HCEC 1CT (cell line): ENCODE measurements at places on chromosomes 1 and 21.

DNA sequence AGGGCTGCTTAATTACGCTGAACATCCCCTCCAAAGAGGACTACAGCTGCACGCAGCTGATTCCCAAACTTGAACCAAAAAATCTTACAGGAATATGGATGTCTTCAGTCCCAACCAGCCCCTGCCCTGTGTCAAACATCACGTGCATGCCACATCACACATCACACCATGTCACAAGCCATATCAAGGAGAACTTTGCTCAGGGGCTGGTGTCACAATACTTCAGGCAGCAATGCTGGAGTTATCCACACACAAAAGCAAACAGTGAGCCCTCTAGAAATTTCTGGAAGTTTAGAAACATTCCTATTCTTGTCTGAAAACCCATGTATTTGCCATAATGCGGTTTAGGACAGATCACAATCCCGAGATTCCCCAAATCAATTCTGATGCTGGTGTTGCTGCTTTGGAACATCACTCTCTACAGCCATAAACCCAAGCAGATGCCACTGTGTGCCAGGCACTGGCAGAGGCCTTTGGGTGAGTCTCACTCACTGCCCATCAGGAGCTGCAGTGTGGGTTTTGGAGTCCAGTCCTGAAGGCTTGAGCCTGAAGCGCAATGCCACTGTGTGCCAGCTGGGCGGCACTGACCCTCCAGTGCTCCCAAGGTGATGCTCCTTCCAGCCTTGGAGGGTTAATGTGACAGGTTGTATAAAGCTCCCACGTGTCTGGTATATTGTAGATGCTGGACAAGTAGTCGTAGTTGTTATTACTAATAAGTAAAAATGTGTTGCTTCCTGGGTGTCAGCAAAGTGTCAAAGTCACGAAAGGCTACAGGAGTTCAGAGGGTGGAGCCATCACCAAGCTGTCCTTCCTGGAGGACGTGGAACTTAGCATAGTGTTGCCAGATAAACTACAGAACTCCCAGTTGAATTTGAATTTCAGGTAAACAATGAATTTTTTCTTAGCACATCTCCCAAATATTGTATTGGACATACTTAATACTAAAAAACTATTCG, 20.1 kb upstream of the EFNA1 start:
- DNase-seq, result no peak

DNA sequence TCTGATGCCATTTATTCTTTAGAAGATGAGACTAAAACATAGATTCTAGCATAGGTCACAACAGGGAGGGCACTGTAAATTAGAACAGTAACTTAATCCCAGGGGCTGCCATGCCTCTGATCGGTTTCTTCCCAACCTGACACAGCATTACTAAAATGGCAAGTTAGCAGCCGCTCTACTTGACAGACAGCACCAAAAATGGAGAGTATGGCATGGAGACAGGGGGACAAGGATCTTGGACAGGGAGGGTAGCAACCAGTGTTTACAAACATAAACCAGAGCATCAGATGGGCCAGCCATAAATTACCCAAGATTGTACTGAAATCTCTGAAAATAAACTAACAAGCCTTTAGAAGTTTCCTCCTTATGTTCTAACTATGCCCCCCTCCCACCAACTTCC, 5.9 kb downstream of the DUSP10 start:
- DNase-seq, result no peak

GRCh38 chr1:164443166-164443565, 115.8 kb upstream of the PBX1 start:
- no peak for DNase-seq

DNA sequence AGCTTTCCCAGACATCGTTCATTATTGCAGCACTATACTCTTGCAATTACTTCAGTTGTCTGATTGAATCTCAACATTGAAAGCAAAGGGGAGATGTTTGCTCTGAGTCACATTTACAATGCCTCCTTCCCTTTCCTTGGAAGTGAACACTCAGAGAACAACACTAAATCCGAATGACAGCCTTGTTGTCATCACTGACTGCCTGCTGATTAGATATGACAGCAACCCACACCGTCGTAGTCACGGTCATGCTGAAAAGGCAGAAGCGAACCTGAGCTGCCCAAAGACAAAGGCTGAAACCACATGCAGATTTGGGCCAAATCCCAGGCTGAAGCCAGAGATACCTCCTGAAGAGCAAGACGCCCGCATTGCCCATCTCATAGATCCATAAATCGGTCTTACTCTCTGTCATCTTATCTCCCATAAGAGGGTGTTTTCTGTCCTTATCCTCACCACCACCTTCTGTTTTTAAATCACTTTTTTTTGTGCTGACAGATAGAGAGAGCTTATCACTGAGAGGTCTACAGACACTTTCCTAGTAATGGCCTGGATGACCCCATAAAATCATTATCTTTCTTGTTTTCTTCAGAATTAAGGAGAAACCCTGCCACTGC, 47.5 kb downstream of the TMCO4 start:
- DNase-seq, result no peak

- peak; percentile 59 for DNase-seq
Observed at GRCh38 chr21:35086357-35086756, 37.3 kb upstream of the RUNX1 start.

GRCh38 chr1:154405747-154406571, 816 bp downstream of the IL6R start:
- peak; percentile 40 for DNase-seq

GRCh38 chr1:34362949-34363348, 186.2 kb downstream of the C1orf94 start:
- no peak for DNase-seq

- DNase-seq, result peak; percentile 39
Observed at GRCh38 chr1:112937070-112937469, 18.9 kb downstream of the SLC16A1 start.

GRCh38 chr1:206506405-206507283, 687 bp upstream of the RASSF5 start:
- DNase-seq, result no peak

DNA sequence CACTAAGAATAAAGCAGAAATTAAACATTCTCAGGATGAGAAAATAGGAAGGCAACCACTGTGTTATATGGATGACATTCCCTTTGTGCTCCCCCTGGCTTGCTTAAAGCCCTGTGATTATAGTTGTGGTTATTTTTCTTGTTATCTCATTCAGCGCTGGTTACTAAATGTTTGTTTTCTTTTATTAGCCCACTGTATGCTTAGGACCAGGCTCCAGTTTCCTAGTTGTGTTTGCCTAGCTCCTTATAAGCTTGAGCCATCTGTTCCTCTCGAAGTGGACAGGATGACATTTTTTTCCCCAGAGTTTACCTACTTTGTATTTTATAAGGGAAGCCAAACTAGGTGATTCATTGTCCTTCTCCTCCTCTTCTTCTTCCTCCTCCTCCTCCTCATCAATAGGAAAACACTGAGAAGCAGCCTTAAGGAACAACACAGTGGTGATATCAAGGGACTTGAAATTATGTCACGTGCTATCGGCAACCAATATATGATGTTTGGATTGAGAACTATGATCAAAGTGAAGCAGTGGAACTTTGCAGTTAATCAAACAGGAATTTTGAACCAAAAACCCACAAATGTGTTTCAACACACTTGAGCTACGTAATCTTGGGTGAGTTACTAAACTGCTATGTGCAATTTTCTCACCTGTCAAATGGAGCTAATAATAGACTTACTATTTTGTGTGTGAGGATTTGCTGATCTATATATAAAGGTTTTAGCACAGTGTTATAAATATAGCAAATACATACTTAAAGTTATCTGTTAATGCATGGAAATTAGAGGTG, 35.1 kb upstream of the RGS7 start:
- no peak for DNase-seq

GRCh38 chr1:59146056-59146455, 150.8 kb upstream of the FGGY start:
- DNase-seq, result no peak

GRCh38 chr21:36044056-36044455, 16.3 kb downstream of the SETD4 start:
- no peak for DNase-seq

DNA sequence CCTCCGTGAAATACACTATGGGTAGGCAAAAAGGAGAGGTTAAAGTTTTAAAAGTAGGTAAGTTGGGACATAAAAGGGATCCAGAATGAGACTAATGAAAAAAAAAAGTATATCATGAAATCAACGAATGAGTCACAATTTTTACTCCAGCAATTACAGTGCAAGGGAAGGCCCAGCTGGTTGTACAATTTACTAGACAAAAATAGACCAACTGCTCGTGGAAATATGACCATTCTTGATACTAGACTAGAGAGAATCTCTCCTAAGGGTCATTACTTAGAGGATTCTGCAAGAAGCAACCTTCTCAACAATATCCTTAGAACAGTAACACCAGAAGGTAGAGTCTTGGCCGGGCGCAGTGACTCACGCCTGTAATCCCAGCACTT, 55.1 kb upstream of the EFHD2 start:
- DNase-seq, result peak; percentile 68

DNA sequence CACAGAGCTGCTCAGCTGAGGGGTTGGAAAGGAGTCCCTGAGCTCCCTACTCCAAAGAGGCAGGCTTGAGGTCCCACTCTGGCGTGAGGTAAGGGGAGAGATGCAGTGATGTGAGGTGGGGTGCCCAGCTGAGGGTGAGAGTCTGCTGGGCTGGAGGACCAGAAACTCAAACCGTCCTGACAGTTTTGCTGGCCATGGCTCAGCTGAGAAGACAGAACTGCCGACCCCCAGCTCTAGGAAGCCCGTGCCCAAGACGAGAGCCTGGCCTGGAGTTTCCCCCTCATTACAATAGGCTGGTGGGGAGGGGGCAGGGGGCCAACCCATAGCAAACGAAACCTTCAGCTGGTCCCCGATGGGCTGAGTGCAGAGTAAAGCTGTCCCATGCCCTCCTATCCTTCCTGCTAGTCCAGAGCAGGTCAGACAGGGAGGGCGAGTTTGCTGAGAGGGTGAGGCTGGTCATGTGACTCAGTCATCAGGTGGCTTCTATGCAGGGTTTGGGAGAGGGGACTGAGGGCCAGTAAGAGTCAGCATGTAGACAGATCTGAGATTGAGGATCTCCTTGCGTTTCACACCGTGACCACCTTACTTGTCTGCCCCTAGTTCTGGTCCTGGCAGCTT, 129.3 kb downstream of the PRDM2 start:
- DNase-seq, result no peak

GRCh38 chr1:207463571-207463970, 9.4 kb downstream of the CR2 start:
- no peak for DNase-seq

GRCh38 chr1:84569216-84569615, 5.0 kb downstream of the CTBS start:
- DNase-seq, result no peak

GRCh38 chr1:116605315-116605714, 34.5 kb upstream of the CD58 start:
- no peak for DNase-seq

GRCh38 chr1:168636642-168637111, 60.3 kb downstream of the XCL1 start:
- DNase-seq, result peak; percentile 83

GRCh38 chr1:98404866-98405265, 256.7 kb upstream of the SNX7 start:
- no peak for DNase-seq

GRCh38 chr1:23960291-23961020, 828 bp downstream of the PNRC2 start:
- no peak for DNase-seq

- DNase-seq, result no peak
Observed at GRCh38 chr1:39733161-39733560, 5.5 kb upstream of the PPIE start.

- DNase-seq, result no peak
Observed at GRCh38 chr21:14833666-14834351, 231.0 kb downstream of the NRIP1 start.

GRCh38 chr1:246482805-246483568, 24.1 kb downstream of the SMYD3 start:
- peak; percentile 23 for DNase-seq

DNA sequence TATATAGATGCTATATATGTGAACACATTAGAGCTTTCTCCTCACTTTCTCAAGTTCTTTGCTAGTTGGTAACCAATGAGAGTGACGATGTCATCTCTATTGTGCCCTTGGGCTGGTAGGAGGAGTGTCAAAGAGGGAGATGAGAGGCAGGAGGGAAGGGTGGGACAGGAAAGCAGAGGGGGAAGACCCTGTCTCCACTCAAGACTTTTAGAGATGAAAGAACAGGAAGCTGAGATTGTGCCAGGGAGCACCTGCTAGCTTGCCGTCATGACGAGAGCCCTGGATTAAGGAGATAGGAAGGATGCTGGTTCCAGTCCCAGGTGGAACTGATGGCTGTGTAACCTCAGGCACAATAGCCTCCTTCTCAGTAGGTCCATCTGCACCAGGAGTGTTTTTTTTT, 16.7 kb downstream of the CNR2 start:
- no peak for DNase-seq
